GM23338 (cell line): ENCODE measurements at places on chromosomes 16 and 17.

DNA sequence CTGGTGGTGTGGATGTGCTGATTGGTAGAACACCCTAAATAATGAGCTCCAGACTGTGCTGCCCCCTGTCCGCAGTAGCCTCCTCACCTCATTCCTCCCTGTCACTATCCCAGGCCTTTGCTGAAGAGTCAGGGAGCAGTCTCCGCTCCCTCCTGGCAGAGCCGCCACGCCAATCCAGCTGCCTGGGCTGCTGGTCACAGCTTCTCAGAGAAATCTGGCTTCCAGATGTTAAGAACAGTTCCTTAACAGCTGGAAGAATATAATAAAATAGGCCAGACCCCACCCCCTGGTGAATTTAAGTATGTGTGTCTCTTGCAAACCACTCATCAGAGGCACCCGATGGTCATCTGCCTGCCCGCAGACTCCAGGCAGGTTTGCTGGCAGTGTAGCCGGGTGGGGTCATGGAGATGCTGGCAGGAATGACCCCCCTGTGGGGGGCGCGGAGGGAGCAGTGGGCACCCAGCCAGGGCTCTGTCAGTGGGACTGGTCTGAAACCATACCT lies 161.0 kb downstream of the CCDC182 start:
- no peak for DNase-seq

DNA sequence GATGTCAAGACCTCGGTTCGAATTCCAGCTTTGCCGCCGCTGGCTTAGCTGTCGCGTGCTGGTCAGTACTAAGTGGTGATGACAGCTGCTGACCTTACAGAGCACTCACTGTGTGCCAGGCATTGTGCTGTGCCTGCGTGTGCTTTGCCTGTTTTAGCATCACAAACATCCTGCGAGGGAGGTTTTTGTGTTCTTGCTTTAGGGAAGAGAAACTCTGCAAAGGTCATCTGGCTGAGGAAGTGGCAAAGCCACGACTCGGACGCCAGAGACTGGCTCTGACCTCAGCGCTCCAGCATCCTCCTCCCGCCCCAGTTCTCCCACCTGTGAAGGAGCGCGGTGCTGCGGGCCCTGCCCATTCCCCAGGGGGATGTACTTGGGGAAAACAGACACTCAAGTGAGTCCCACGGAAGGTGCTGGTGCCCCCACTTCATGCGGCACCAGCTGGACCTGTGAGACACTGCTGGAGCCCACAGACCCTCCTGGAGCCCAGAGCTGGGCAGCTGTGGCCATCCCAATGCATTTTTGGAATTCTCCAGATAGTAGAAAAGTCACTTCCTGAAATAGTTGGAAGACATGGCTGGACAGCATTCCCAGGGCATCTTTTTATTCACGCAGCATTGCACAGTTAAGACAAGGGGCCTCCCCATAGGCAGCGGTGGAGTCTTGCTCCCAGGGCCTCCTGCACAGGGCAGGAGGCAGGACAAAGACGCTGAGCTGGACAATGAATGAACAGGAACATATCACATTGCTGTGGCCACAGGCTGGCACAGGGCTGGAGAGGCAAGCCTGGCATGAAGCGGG lies 20.0 kb upstream of the HERPUD1 start:
- no peak for DNase-seq

GRCh38 chr16:19142939-19143598 lies 25.0 kb upstream of the SYT17 start:
- DNase-seq, result no peak

GRCh38 chr17:8798176-8798845 lies 854 bp downstream of the MFSD6L start:
- DNase-seq, result peak; percentile 42

GRCh38 chr16:47320546-47321310 lies 140.1 kb downstream of the ITFG1 start:
- DNase-seq, result no peak
